Thoracic aorta (tissue), 2 donors: ENCODE measurements at places on chromosomes 13 and 19.

- DNase-seq, result no peak
Observed at GRCh38 chr13:73096638-73097037, 37.8 kb downstream of the KLF5 start.

DNA sequence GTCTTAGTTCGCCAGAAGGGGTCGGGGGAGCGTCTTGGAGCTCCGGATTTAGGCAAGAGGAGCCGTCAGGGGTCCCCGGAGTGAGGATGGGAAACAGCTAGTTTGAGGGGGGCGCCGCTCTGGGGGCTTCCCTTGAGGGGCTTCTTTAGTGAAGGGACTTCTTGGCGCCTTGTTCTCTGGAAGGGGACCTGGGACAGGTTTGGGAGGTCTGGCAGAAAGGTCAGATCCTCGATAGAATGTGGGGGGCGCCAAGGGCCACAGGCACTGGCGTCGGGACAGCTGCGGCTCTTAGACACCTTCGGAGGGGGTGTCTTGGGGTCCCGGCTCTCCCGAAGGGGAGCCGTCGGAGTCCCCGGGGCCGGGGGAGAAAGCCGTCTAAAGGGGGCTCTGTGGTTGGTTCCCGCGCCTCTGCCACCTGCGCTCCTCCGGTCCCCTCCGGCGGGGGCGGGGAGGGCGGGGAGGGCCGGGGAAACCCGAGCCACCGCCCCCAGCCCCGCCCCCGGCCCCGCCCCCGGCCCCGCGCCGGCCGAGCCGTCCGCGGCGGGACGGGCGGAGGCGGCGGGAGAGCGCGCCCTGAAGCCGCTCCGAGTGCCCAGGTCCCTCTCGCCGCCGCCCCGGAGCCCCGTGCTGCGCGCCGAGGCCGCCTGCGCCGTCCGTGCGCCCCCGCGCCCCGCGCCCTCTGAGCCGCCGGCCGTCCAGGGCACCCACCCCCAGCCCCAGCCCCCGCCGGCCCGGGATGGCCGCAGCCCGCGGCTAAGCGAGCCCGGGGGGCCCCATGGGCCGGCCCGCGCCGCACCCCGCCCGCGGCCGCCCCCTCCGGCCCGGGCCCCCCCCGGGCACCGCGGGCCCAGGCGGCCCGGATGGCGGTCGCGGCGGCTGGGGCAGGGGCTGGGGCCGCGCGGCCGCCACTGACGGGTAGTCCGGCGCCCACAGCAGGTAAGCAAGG lies at the start of gene NRTN:
Gene NRTN, plus strand, starts transcription at position 552 of the 946 bp plus-strand sequence. CDS start 19,099 bp downstream, outside the sequence.
- DNase-seq, result no peak

GRCh38 chr13:93289842-93290241 lies 63.2 kb downstream of the GPC6 start:
- DNase-seq, result no peak

DNA sequence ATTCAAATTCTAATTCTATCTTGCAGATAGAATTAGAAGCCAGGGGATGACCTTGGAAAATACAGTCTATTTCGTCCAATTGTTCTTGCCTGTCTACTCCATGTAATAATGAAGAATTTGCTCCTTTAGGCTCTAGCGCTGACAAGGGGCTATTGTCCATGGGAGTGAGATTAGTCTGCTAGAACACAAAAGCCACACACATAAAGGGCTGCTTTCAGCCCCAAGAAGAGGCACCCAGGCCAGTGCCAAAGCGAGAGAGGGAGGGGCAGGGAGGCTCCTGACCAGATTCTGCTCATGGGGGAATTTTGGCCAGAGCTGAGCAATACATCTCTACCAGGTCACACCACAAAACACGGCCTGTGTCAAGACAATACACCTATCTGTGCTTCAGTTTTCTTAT lies 1306.9 kb downstream of the UQCRFS1 start:
- no peak for DNase-seq

DNA sequence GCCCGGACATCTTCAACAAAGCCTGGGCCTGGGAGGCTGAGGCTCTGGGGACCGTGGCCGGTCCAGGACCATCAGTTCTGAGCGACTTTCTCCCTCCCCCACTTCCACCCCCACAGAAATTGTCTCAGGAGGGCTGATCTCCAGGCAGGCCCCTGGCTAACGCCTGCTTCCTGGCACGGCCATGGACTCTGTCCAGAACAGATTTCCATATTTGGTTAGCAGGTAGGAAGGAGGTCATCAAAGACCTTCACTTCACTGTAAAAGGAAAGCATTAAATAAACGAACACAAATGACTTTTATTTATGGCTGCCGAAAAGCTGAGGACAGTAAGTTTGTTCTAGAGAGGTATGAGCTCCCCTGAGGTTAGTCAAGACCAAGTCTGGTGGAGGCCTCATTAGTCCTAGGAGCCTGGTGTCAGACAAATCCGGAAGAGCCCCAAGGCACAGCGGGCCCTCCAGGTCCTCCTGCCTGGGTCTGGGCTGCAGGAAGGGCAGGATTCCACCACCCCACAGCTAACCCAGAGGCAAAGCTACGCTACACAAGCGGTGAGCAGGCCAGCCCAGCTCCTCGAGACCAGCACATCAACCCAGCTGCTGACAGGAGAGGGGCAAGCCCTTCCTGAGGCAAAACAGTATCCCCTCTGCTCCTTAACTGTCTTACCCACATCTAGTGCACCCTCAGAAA lies 4.6 kb upstream of the PLPP2 start:
- DNase-seq, result no peak

DNA sequence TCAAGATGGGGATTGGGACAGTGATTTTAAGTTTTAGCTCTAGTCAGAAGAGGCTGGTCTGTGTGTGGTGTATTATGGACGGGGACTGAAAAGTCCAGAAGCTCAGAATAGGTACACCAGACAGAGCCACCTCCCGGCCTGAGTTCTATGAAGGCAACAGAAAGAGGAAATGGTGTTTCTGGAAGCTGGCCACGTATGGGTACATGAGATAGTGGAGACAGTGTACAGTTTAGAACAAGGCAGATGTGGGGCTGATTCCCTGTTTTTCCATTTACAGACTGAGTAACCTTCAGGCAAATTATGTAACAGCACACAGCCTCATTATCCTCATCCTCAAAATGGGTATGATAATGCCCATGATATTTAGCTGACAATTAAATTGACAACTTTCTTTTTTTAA lies 1.3 kb downstream of the ZNF175 start:
- no peak for DNase-seq

GRCh38 chr19:5157186-5157585 lies 183.4 kb downstream of the PTPRS start:
- no peak for DNase-seq

- no peak for DNase-seq
Observed at GRCh38 chr19:38151242-38151641, 72.8 kb downstream of the DPF1 start.

DNA sequence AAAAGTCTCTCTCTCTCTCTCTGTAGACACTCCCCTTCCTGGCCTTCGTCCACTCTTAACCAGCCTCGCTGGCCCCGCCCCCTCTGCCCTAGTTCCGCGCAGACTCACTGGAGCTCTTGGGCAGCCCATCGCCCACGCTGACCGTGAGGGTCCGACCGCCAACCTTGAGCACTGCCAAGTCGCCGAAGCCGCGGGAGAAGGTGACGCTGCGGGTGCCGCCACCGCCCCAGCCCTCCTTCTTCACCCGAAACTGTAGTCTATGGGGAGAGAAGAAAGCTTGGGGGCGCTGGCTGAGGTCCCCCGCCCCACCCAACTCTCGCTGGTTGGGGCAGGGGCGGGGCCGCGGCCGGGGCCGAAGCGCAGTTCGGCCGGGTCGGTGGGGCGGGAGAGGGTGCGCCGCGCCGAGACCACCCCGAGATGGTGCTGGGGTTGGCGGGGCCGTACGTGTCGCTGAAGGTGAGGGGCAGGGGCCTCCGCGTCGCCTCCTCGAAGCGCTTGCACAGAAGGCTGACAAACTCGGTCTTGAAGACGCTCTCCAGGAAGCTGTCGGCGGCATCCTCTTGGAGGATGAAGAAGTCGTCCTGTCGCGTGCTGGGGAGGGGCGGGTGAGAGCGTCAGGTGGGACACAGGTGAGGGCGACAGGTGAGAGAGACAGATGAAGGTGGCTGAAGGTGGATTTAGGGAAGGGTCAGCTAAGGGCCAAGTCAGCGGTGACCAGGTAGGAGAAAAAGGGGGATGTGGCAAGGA lies 12.6 kb upstream of the ZNF414 start:
- peak; percentile 77 for DNase-seq

DNA sequence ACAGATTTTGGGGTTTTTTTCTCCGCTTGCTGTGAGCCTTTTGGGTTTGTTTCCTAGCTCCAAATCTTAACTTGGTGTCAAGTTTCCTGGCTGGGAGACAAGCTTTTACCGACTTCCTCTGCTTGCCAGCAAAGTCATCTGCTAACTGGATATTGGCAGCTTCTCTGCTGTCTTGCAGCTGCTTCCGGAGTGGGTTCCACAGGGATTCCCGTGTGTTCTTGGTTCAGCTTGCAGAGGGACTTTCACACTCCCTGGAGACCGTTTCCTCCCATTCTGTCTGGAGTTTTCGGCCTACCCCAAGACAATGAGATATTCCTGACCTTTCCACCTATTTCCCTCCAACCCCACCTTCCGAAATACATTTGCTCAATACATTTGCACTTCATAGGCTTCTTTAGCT lies 2.2 kb upstream of the COLGALT1 start:
- no peak for DNase-seq

GRCh38 chr13:101706651-101707050 lies 254.2 kb downstream of the ITGBL1 start:
- no peak for DNase-seq

GRCh38 chr13:40043764-40044163 lies 388.3 kb downstream of the COG6 start:
- no peak for DNase-seq

- no peak for DNase-seq
Observed at GRCh38 chr19:34241513-34242337, 12.6 kb upstream of the GARRE1 start.

GRCh38 chr19:31392464-31392863 lies 43.2 kb upstream of the TSHZ3 start:
- DNase-seq, result no peak

DNA sequence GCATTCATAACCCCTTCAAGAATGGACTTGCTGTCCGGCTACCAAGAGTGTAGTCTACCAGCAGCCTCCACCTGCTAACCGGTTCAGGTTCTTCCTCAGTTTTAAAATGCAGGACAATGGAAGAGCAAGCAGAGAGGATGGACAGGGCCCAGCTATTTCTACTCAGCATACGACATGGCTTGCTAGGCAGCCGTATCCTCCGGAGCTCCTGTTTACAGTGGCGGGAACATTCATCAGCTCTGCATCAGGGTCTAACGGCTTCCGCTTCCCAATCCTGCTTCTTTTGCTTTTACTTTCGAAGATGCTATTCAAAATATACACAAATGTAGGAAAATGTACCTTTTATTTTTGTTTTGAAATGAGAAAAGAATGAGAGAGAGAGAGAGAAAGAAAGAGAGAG lies 118.5 kb downstream of the TRPC4 start:
- no peak for DNase-seq

- no peak for DNase-seq
Observed at GRCh38 chr19:38904581-38905539, 5.1 kb downstream of the NFKBIB start.

DNA sequence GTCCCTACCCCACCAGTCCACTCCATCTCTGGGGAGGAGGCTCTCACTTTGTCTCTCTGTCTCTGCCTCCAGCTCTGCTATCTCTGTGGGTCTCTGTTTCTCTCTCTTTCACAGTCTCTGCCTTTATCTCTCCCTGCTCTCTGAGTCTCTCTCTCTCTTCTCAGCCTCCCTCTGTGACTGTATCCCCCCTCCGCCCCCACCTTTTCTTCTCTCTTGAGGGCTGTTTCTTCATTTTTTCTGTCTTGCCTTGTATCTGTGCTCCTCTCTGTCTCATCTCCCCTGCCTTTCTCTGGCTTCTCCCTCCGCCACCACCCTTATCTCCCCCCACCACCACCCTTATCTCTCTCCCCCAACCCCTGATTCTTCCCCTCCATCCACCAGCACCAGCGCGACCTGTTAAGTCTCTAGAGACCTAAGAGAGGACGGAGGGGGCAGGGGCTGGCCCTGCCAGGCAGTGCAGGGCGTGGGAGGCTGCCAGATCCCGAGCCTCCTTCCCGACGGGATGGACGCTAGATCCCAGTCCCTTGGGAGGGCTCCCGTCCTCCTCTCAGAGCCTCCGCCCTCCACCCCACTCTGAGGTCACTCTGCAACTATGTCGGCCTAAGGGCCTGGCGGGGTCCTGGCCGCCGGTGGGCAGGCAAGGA lies 1.0 kb downstream of the AXL start:
- DNase-seq, result peak; percentile 49

- DNase-seq, result no peak
Observed at GRCh38 chr19:40231544-40232424, 5.3 kb upstream of the CCNP start.

DNA sequence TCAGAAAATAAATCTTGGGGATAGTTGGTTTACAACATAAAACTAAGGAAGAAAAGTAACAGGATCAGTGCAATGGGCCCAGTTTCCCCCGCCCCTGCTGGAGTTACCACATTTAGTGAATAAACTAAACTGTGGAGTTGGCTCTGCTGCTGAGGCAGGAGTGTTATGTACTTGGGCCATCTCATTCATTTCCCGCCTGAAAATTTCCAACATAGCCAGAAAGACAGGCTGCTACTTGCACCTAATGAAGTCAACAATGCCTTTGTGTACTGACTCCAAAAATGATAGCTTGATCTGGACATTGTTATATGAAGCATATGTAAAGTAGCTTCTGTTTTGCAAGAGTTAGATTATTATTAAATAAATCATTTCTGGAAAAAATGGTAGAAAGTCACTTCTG lies 7.9 kb upstream of the RNASEH2B start:
- DNase-seq, result no peak

- no peak for DNase-seq
Observed at GRCh38 chr13:101325423-101325822, 90.9 kb downstream of the NALCN start.
